Epithelial cell of proximal tubule (primary cell): ENCODE measurements at places on chromosomes 2 and 18.

DNA sequence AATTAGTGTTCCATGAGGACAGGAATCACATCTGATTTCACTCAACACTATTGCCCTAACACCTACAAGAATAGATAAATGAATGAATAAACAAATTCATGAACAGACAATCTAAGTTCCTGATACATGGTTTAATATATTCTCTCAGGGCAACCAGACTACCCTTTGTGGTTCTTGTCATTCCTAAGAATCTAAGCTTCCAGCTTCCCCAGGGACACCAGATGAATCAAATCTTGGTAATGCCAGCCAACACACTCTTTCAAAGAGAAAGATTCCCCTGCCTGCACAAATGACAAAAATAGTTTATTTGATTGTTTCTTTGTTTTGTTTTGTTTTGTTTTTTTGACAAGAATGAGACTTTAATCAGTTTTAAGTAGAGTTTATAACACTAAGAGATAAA, 237.5 kb upstream of the CHAC2 start:
- DNase-seq: no peak

- no peak for DNase-seq
Measured at GRCh38 chr2:102181376-102181775, 5.4 kb upstream of the IL1RL2 start.

DNA sequence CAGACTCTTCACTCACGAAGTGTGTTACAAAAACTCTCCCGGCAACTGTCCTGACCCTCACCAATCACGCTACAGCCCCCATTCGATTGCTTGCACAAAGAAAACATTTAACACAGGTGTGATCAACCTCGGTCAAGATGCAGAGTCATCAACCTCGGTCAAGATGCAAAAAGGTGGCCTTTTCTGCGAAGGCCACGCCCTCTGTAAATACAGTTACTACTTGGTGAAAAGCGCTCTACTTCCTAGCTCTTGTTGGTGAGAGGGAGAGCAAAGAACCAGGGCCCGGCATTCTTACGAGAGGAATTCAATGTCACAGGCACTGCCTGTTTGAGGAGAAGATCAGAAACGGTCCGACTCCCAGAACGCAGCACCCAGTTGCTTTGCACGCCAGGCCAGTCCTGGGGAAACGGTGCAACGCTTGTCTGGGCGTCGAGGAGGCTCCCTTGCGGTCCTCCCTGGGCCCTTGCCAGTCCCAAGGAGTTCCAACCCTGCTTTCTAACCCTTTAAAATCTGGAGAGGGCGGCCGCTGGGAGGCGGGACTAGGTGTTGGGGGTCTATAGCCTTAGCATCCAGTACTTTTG, 1.9 kb downstream of the PIEZO2 start:
- no peak for DNase-seq

- DNase-seq: no peak
Measured at GRCh38 chr18:76567835-76568445, 72.9 kb upstream of the ZNF516 start.

DNA sequence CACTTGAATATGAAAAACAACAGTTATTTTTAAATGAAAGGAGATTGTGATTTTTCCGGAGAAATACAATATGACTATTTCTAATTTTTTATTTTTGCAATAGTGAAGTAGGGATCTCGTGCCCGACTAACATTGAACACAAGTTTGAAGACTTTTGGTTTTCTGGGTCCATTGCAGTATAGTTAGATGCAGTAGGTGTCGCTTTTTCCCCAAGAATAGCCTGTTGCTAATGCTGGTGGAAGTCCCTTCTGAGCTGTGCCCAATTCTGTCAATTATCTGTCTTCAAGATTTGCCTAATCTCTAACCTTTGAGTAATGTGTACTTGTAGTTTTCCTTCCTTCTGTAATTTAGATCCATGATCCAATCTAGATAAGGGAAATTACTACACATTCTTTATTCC, 36.5 kb downstream of the SEMA4F start:
- DNase-seq: peak; percentile 33

DNA sequence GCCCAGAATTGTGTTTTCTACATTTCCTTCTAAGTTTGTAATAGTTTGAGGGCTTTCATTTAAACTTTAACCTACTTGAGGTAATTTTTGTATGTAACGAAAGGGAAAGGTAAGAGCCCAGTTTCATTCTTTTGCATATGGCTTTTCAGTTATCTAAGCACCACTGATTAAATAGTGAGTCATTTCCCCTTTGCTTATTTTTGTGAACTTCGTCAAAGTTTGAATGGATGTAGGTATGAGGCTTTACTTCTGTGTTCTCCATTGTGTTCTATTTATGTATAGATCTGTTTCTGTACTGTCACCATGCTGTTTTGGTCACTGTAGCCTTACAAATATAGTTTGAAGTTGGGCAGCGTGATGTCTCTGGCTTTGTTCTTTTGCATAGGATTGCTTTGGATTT, 944.8 kb upstream of the CNTNAP5 start:
- no peak for DNase-seq

DNA sequence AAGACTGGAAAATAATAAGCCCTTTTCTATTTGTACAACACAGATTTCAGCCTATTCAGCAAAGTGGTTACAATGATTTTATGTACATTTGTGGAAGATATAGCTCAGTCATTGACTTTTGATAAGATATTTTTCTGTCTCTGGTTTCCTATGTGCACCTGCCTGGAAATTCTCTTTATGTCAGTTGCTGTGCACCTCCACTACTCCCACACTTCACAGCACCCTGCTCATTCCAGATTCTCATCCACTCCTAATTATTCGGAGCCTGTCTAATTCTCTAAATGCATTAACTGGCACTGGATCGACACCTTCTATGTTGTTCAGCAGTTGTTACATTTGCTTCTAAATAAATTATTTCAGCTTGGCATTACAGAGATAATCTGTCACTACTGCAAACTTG, 275.1 kb upstream of the RND3 start:
- DNase-seq: no peak

GRCh38 chr2:46963941-46964673, 48.5 kb upstream of the MCFD2 start:
- DNase-seq: no peak

- DNase-seq: no peak
Measured at GRCh38 chr2:26925100-26925791, 45.2 kb upstream of the MAPRE3 start.

- DNase-seq: no peak
Measured at GRCh38 chr2:86221066-86221684, 21.9 kb downstream of the MRPL35 start.

DNA sequence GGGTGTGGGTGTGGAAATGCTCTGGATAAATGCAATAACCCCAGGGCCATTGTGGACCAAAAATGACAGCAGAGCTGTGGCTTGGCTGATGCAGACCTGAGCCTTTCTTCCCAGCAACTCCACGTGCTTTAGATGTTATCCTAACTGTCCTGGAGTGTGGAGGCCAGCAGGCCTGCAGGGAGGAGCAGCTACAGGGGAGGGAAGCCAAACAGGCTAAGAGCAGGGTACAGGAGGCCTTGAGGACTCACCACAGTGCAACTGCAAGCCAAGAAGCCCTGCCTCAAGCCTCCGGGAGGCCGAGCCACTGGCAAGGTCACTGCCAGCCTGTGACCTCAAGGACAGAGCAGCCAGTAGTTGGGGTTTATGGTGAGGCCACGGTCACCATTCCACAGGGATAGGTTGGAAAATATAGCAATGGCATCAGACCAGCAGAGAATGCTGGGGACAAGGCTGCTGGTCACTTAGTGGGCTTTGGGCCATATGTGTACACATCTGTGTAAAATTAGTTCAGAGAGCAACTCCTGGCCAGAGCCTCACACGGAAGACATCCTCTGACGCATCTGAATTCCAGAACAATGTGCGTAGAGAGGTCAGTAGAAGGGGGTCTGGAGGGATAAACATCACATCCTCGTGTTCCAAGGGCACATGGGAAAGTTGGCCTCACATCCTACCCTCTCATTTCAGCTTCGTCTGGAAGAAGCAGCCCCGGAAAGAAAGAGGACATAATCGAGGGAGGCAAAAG, 76.2 kb upstream of the UPP2 start:
- DNase-seq: no peak

DNA sequence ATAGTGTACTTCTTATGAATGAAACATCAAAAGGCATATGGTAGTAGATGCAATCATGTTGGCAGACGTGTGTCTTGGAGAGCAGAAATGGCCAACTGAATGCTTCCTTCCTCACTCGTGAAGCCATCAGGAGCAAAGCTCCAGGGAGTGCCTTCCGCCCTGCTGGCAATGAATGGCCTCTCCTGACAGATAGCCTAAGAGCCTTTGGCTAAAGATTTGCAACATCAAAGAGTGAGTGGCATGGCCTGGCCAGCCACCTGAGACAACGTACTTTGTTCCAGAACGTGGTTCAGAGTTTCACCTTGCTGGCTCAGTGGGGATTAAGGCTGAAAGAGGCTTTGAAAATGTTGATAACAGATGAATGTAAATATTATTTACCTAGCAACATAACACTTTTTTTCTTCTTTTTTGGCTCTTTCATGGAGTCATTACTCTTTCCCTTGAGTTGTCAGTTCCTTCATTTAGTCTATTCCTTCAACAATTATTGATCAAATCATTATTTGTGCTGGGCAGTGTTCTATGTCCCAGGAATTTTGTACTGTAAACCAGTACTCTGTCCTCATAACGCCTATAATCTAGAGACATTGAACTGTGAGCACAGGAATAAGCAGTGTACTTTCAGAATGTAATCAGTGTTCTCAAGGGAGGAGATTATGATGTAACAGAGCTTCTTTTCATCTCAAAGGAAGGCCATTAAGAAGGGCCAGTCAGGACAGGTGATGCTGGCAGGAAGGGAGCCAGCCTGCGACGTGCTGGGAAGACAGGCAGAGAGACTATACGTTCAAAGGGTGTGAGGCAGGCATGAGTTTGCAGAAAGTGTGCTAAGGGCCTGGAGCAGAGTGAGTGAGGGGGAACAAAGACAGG, 59.4 kb upstream of the SH3RF3 start:
- no peak for DNase-seq

GRCh38 chr2:112692918-112693317, 27.9 kb upstream of the NT5DC4 start:
- no peak for DNase-seq

- DNase-seq: no peak
Measured at GRCh38 chr2:134169788-134170187, 84.1 kb upstream of the MGAT5 start.

GRCh38 chr2:220855296-220855695, 716.8 kb downstream of the EPHA4 start:
- no peak for DNase-seq

- no peak for DNase-seq
Measured at GRCh38 chr2:45007961-45008295, 1.3 kb downstream of the SIX2 start.

DNA sequence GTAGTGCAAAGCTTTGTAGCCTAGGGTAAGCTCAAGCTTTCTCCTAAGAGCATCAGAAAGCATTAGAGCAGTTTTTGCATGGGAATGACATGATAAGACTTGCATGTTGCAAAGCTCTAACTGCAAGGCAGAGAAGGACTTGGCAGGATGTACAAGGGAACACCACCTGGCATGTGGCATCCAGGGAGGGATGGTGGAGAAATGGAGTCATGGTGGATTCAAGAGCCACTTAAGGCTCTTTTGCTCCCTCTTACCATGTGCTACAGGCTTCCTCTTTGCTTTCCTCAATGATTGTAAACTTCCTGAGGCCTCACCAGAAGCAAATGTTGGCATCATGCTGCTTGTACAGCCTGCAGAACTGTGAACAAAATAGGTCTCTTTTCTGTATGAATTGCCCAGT, 266.0 kb downstream of the GLI2 start:
- DNase-seq: no peak

DNA sequence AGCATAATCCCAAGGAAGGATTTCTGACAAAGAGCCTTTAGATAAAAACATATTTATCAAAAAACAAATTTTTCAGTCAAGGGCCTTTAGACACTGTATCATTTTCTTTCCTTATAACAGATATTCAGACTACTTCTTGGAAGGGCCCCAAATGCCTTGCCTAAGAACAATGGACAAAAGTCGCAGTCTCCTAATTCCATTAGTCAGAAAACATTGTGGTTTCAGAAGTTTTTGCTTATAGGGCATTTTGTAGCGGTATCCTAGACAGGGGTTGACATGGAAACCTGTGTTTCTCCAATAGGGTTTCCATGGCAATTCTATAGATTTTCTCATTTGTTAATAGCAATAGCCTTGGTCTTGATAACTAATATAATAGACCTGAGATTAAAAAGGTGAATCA, 36.7 kb upstream of the AGPS start:
- no peak for DNase-seq

GRCh38 chr2:10322973-10323372, 20.3 kb downstream of the HPCAL1 start:
- no peak for DNase-seq

DNA sequence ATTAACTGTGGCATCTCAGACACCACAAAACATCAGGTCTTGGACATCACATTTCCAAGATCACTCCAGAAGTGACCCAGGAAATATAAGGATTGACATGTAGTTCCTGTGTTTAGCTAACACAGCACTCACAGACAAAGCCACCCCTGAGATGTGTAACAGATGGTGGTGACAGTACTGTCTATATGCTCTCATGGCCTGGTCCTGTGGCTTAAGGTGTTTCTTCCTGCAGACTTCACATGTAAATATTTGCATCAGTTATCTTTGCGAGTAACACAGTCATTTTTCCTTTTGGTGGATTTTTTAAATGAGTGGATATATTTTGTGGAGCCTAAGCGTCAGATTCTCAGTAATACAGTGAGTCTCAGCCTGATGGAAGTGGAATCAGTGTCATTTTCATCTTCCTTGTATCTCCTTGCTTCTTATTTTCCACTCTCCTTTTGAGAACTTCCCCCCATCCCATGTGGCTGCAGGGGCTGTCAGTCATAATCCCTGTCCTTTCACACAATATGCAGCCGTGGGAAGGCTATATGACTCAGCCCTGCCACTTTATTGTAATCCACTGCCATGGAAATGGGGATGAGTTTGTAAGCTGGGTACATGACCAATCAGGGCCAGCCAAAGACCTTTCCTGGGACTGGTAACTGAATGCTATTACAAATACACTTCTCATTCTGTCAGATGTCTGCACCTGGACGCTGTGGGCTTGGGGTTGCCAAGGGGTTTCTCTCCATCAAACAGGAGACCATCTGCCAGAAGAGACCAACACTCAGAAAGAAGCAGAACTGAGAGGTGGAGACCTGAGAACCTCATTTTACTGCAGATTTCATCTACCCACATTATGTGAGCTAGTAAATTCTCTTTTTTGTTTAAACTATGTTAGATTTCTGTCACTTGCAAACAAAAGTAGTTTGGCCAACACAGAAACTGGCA, 74.3 kb downstream of the ICOS start:
- DNase-seq: no peak

- no peak for DNase-seq
Measured at GRCh38 chr2:120396861-120397811, 51.2 kb downstream of the INHBB start.

GRCh38 chr2:221385716-221386115, 186.4 kb downstream of the EPHA4 start:
- DNase-seq: no peak

- no peak for DNase-seq
Measured at GRCh38 chr18:27382567-27383216, 197.6 kb upstream of the CHST9 start.

- DNase-seq: no peak
Measured at GRCh38 chr2:121943285-121943684, 187.8 kb downstream of the TSN start.
